HFFc6 (cell line): ENCODE measurements at places on chromosomes 1 and 21. TPM values are rescaled to one million over a fixed set of nuclear protein-coding genes. Genes with fewer than 3 reads are reported as not detected.

DNA sequence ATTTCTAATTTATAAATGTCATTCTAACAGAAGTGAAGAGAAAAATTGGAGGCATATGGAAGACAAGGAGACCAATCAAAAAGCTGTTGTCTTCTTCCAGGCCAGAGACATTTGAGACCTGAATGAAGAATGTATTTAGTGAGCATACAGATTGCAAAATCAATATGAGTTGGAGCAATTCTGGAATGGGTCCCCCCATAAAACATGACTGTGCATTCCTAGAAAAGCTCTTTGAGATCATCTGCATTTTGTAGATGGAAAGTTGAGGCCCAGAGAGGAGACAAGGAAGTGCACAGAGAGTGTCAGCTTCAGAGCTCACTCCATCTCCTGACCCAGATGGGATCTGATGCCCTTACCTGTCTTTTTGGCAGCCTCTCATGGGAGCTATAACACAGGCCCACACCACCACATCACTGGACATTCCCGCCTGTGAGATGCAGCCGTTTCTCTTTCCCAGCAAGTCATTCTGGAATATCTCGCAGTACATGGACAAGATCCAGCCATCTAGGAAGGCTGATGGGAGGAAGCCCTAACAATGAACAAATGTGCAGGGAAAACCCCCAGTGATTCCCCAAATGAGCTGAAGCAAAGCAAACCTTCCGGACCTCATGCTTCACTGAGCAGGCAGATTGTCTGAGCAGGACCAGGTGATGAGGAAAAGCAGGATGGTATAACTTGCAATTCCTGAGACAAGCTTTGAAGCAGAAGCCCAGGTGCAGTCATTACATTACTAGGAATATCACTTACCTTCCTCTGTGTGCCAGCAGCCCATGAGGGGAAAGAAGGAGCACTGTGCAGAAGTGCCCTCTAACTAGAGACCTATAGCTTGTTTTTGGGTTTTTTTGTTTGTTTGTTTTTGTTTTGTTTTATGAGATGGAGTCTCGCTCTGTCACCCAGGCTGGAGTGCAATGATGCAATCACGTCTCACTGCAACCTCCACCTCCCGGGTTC lies 445.6 kb downstream of the PLPP3 start:
- DNase-seq: no peak

DNA sequence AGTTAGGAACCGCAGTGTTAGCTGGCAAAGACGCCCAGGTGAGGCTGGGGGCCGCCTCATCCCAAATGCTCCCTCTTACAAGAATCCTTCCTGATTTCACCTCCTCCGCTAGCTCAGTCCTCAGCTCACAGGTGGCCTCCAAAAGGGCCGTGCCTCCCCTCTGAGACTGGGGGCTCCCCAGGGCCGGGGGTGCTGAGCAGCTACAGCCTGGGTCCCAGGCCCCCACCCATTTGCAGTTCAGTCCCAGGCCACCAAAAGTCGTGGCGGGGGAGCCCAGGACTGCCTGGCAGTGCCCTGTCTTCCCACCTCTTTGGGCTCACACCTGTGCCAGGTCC lies 29.6 kb downstream of the RNU1-1 start:
- no peak for DNase-seq

- DNase-seq: no peak
These were observed 25.1 kb downstream of the WDR64 start for GRCh38 chr1:241677201-241677600.

DNA sequence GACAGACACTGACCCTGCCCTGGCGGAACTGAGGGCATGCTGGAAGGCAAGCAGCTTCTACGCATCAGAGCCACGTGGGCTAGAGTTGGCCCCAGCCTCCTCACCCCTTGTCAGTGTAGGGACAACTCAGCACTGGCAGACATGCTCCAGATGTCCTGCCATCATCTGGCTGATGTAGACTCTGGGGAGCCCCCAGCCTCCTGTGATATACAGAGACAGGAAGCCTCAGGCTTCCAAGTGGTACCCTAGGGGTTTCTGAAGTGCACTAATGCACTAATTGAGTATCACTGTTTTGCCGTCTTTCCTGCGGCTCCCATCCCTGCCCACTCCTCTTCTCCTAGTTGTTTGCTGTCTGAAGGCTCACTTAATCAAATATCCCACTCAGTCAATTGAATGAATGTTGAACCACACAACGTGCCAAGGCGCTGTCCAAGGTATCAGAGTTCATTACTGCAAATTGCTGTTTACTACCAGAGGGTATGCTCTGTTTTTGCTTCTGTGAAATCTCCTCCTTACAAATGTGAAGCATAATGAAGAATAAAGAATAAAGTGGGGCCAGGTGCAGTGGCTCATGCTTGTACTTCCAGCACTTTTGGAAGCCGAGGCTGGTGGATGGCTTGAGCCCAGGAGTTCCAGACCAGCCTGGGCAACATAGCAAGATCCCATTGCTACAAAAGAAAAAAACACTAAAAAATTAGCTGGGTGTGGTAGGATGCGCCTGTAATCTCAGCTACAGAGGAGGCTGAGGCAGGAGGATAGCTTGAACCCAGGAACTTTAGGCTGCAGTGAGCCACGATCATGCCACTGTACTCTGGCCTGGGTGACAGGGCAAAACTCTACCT lies 76.4 kb upstream of the ZBTB18 start:
- no peak for DNase-seq

Gene SCAMP3
- total RNA-seq: 125 and 132 TPM in 2 replicates

DNA sequence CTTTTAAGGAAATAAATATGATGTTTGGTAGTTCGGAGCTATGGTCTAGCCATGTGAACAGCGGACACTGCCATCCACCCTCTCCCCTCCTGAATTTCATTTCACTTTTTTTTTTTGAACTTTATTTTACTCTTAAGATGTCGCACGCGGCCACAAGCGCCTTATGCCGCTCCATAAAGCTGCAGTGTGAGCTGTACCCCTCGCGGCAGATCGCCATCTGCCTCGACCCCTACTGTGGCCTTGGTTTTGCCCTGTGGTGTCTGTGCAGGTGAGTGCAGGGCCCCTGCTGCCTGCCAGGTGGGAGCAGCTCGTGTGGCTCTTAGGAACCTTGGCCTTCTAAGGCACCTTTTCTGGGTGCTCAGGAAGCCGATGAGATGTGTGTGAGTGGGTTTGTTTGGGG lies 48.1 kb downstream of the S100B start:
- DNase-seq: no peak

DNA sequence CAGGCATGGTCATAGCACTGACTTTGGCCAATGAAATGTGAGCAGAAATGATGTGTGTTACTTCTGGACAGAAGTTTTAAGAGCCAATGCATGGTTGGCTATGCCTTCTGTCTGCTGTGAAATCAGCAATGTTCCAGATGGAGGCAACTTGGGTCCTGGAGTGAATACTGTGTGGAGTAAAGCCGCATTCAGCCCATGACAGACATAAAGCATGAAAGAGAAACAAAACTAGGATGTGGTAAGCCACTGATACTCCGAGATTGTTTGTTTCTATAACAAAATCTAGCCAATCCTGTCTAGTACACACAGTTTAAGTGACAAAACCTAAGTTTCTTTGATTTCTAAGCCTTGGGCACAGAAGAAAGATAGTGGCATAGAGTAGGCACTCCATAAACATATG lies 47.1 kb upstream of the ARHGAP29 start:
- DNase-seq: no peak

Gene CELA2A
- not detected in 3 replicates for total RNA-seq
